ENCODE measurements at places on chromosomes 13 and 19. TPM values are rescaled to one million over a fixed set of nuclear protein-coding genes. Genes with fewer than 3 reads are reported as not detected.

VN1R4 gene
- not detected for total RNA-seq

GGACT gene
- total RNA-seq, result 1.7 TPM

- ATAC-seq, result no peak
Measured at GRCh38 chr19:30304540-30304939, 67.6 kb upstream of the ZNF536 start.

GRCh38 chr19:7916103-7916954, 1.7 kb downstream of the TGFBR3L start:
- peak; percentile 25 for ATAC-seq
